ENCODE measurements at places on chromosomes 3 and 15. TPM values are rescaled to one million over a fixed set of nuclear protein-coding genes. Genes with fewer than 3 reads are reported as not detected.
A peak's percentile ranks its signal among the peaks of the same experiment; 100 is the strongest.

Gene CHRNA7
- polyA plus RNA-seq: 2.9 TPM

Gene ROBO2
- 3.9 TPM for polyA plus RNA-seq

Gene DUOXA1
- polyA plus RNA-seq: 0.39 TPM

GRCh38 chr3:195066441-195066841 lies 204.5 kb downstream of the XXYLT1 start:
- no peaks in the 10 kb centered on the region for H3K27me3 ChIP-seq
- H3K4me3 ChIP-seq: no peak overlapping the region
- peaks cover 17% of the 10 kb centered on the region for H3K36me3 ChIP-seq
- no peak overlapping the region for H3K27ac ChIP-seq
- H3K4me1 ChIP-seq: peaks cover 24% of the 10 kb centered on the region

Gene GP9
- 0.80 TPM for polyA plus RNA-seq

GRCh38 chr15:85030301-85030929 lies 48.8 kb downstream of the PDE8A start:
- H3K4me3 ChIP-seq: no peak overlapping the region
- peak overlapping the region; percentile 38 for H3K27ac ChIP-seq
- H3K36me3 ChIP-seq: no peaks in the 10 kb centered on the region
- no peaks in the 10 kb centered on the region for H3K27me3 ChIP-seq
- peaks cover 7% of the 10 kb centered on the region for H3K4me1 ChIP-seq
- DNase-seq: no peak

- no peak overlapping the region for H3K27ac ChIP-seq
- peaks cover 2% of the 10 kb centered on the region for H3K27me3 ChIP-seq
- no peak overlapping the region for H3K4me3 ChIP-seq
- H3K4me1 ChIP-seq: no peaks in the 10 kb centered on the region
Observed at GRCh38 chr15:96959501-96959900, 629.0 kb downstream of the NR2F2 start.

Gene SLC15A2
- polyA plus RNA-seq: 28.5 TPM

GRCh38 chr15:42163291-42163690 lies 6.9 kb upstream of the PLA2G4F start:
- peaks cover 92% of the 10 kb centered on the region for H3K36me3 ChIP-seq
- H3K4me3 ChIP-seq: no peak overlapping the region
- DNase-seq: no peak

Gene ARL6IP5
- polyA plus RNA-seq: 118 TPM

Gene BNC1
- polyA plus RNA-seq: 0.69 TPM

DNA sequence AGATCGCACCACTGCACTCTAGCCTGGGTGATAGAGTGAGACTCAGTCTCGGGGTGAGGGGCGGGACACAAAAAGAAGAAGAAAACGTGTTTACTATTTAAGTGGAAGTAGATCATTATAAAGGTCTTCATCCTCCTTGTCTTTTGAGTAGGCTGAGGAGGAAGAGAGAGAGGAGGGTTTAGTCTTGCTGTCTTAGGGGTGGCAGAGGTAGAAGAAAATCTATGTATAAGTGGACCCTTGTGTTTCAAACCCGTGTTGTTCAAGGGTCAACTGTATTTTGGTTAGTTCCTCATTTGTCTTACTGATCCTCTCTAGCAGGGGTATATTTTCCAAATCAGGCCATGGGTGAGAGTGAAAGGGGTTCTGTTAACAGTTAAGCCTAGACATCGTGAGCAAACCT lies 40.1 kb downstream of the TRIM71 start:
- peaks cover 2% of the 10 kb centered on the region for H3K4me1 ChIP-seq
- H3K36me3 ChIP-seq: no peaks in the 10 kb centered on the region
- H3K27me3 ChIP-seq: peaks cover 1% of the 10 kb centered on the region
- DNase-seq: no peak

DNA sequence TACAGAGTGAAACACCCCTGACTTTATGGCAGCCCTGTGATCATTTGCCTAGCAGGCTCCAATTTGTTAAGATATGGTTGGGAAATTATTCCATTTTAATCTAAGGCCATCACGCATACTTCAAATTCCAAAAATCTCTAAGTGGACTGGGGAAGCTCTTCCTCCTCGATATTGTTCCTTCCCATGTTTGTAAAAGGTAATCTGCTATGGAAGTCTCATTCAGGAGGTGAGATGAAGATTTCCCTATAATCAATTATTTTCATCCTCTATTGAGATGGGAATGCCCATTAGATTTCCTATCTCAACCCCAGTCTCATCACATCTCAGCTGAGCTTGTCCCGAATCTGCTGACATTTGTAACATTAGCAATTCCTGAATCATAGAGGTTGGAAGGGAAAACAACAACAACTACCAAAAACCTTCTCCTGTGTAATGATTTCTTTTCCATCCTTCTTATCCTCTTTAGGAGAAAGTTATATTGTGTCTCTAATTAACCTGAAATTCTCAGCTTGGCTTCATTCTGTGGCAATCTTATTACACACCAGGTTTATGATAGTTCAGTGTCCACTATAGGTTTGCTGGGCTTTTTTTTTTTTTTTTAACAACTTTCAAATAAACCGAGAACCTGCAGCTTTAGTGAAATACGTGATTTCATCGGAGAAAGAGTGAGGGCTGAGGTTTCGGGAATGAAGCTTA lies 2.2 kb upstream of the NR2F2 start:
- no peaks in the 10 kb centered on the region for H3K36me3 ChIP-seq
- H3K27ac ChIP-seq: peak overlapping the region; percentile 90
- peaks cover 13% of the 10 kb centered on the region for H3K4me1 ChIP-seq
- DNase-seq: no peak

Gene ANKRD63
- 0.15 TPM for polyA plus RNA-seq

Gene SH2D7
- polyA plus RNA-seq: 0.06 TPM

Gene ZMYND10
- 0.99 TPM for polyA plus RNA-seq

- H3K4me1 ChIP-seq: no peaks in the 10 kb centered on the region
- peaks cover 2% of the 10 kb centered on the region for H3K36me3 ChIP-seq
- DNase-seq: no peak
- no peak overlapping the region for H3K27ac ChIP-seq
- no peaks in the 10 kb centered on the region for H3K27me3 ChIP-seq
Observed at GRCh38 chr3:142188846-142189245, 36.5 kb downstream of the GK5 start.

GRCh38 chr3:153249906-153250305 lies 87.9 kb downstream of the RAP2B start:
- H3K4me1 ChIP-seq: no peaks in the 10 kb centered on the region
- no peaks in the 10 kb centered on the region for H3K27me3 ChIP-seq
- no peak overlapping the region for H3K27ac ChIP-seq
- H3K36me3 ChIP-seq: no peaks in the 10 kb centered on the region
- no peak overlapping the region for H3K4me3 ChIP-seq
- no peak for DNase-seq

DNA sequence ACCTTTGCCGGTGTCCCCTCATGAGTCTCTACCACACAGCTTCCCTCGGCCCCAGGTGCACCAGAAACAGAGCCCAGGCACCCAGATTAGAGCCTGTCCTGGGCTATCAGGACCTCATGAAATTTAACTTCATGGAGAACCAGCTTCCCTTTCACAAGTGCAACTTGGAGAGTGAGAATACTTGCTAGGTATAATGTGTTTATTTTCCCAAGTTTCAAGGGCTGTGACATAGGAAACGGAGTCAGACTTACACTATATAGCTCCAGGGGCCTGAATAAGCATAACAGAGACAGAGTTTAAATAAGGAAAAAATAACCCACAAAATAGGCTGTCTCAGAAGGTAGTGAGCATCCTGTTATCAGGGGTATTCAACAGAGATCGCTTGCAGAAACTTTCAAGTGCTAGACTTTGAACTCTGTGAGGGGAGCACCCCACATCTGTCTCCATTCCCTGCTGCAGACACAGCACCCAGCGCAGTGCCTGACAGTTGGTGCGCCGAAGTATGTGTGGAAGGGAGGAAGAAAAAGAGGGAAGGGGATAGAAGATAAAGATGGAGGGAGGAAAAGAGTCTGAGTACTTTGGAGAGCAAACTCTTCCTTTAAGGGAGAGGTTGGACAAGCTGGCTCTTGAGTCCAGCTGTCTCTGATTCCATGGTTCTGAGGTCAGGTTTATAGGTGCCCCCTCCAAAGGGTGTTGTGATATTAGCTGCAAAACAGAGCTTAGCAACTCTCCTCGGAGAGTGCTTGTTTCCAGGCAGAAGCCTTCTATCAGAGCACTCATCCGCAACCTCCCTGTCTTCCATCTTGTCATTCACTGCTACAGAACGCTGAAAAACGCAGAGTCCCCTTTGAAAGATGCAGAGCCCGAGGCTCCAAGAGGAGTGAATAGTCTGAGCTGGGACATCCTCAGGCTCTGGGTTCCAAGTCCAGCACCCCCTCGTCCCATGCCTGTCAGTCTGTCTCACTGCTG lies 84.8 kb downstream of the CPN2 start:
- no peak for DNase-seq
- no peaks in the 10 kb centered on the region for H3K36me3 ChIP-seq
- H3K4me1 ChIP-seq: peaks cover 71% of the 10 kb centered on the region
- H3K27ac ChIP-seq: peak overlapping the region; percentile 89
- H3K4me3 ChIP-seq: no peak overlapping the region

GRCh38 chr3:37985637-37986320 lies 4.8 kb upstream of the VILL start:
- H3K4me1 ChIP-seq: peaks cover 13% of the 10 kb centered on the region
- peaks cover 23% of the 10 kb centered on the region for H3K36me3 ChIP-seq
- H3K4me3 ChIP-seq: no peak overlapping the region
- no peak overlapping the region for H3K27ac ChIP-seq
- H3K27me3 ChIP-seq: no peaks in the 10 kb centered on the region
- DNase-seq: no peak

Gene PLSCR2
- not detected for polyA plus RNA-seq

Gene MORC1
- not detected for polyA plus RNA-seq

- H3K27me3 ChIP-seq: no peaks in the 10 kb centered on the region
- H3K4me3 ChIP-seq: no peak overlapping the region
- H3K36me3 ChIP-seq: peaks cover 21% of the 10 kb centered on the region
- peak; percentile 59 for DNase-seq
Observed at GRCh38 chr15:89114990-89115389, 26.7 kb downstream of the ABHD2 start.

Gene GRM7
- not detected for polyA plus RNA-seq

DNA sequence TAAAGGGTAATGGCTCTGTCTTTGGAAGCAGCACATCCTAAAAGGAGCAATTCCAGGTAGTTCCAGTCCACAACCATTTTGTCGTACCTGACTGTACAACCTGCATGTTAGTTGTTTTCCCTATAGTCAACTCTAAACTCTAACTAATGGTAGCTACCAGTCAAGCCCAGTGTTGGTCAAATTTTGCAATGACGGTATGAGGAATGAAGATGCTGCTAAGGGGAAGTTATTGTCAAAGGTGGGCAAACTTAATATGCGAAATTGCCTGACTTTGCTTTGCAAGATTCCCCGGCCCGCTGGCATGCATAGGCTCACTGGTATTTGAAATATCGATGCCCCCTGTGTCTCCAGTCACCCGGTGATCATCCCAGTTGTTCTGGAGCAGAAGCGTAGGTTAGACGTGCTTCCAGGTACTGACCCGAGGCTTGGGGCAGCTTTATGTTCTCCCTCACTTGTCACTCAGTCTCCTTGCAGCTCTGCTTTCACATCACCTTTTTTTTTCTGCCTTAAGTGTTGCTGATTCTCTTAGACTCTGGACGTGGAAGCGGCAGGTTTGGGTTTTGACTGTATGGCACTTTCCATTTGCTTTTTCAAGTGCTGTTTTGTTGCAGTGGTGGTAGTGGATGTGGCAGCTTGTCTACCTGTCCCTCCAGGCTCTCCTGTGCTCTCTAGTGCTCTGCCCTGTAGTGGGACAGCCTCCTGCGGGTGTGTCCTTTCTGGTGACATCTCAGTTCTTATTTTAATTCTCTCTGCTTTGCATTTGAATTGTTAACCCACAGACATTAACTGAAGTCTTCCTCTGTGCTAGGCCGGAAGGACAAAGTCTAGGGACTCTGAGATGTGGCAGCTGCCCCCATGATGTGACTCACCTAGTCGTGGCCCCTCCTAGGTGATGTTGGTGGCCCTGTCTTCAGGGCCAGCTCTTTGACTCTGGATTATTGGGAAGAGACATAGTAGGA lies 95.8 kb upstream of the UMPS start:
- no peaks in the 10 kb centered on the region for H3K36me3 ChIP-seq
- no peaks in the 10 kb centered on the region for H3K27me3 ChIP-seq
- no peak overlapping the region for H3K4me3 ChIP-seq

- DNase-seq: no peak
- peaks cover 2% of the 10 kb centered on the region for H3K27me3 ChIP-seq
- H3K4me1 ChIP-seq: no peaks in the 10 kb centered on the region
- H3K27ac ChIP-seq: no peak overlapping the region
Observed at GRCh38 chr3:10783360-10784351, 32.4 kb upstream of the SLC6A11 start.

Gene GOLGA8T
- not detected for polyA plus RNA-seq

- no peaks in the 10 kb centered on the region for H3K36me3 ChIP-seq
- H3K27ac ChIP-seq: no peak overlapping the region
- H3K4me3 ChIP-seq: no peak overlapping the region
- no peaks in the 10 kb centered on the region for H3K27me3 ChIP-seq
Observed at GRCh38 chr3:123744064-123744463, 140.1 kb downstream of the MYLK start.

Gene LMAN1L
- polyA plus RNA-seq: 0.22 TPM

DNA sequence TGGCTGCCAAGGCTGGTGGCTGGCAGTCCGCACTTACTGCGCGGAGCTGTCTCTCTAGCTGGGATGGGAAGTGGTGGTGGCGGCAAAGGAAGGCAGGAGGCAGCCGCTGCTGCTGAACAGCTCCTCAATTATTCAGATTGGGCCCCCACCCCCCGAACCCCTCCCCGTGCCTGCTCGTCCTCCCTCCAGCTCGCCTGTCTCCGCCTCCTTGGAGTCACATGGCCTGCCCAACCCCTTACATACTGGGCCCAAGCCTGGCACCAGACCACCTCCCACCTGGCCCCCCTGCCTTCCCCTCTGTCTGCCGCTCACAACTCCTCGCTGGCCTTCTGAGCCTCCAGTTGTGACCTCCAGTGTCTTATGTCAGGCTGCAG lies at the start of gene SLC7A14:
Gene SLC7A14, minus strand, starts transcription at position 139 of the 374 bp plus-strand sequence. CDS start 59,139 bp downstream, outside the sequence.
- no peak for DNase-seq
- no peak within 1 kb of the TSS for H3K4me3 ChIP-seq
- H3K27me3 ChIP-seq: peaks cover 27% of the 10 kb centered on the region
- H3K36me3 ChIP-seq: no peaks in the 10 kb centered on the region
- no peaks in the 10 kb centered on the region for H3K4me1 ChIP-seq
- no peak within 1 kb of the TSS for H3K27ac ChIP-seq

- no peak for DNase-seq
- no peak overlapping the region for H3K27ac ChIP-seq
- peaks cover 18% of the 10 kb centered on the region for H3K4me1 ChIP-seq
- peaks cover 11% of the 10 kb centered on the region for H3K36me3 ChIP-seq
- H3K27me3 ChIP-seq: no peaks in the 10 kb centered on the region
Observed at GRCh38 chr3:37899101-37899707, 37.5 kb downstream of the CTDSPL start.

- H3K27me3 ChIP-seq: no peaks in the 10 kb centered on the region
- no peaks in the 10 kb centered on the region for H3K36me3 ChIP-seq
- peak; percentile 55 for DNase-seq
- H3K4me3 ChIP-seq: no peak overlapping the region
Observed at GRCh38 chr15:63970621-63971426, 75.5 kb downstream of the DAPK2 start.

Gene FAM107A
- 0.71 TPM for polyA plus RNA-seq

GRCh38 chr15:96358001-96358801 lies 27.7 kb downstream of the NR2F2 start:
- no peaks in the 10 kb centered on the region for H3K36me3 ChIP-seq
- peaks cover 83% of the 10 kb centered on the region for H3K27me3 ChIP-seq
- no peak overlapping the region for H3K27ac ChIP-seq
- DNase-seq: no peak
- H3K4me3 ChIP-seq: no peak overlapping the region

GRCh38 chr15:62094388-62094787 lies 27.6 kb downstream of the C2CD4A start:
- H3K27ac ChIP-seq: no peak overlapping the region
- no peaks in the 10 kb centered on the region for H3K4me1 ChIP-seq
- H3K4me3 ChIP-seq: no peak overlapping the region

All from muscle of leg (tissue), 16 donors.